ENCODE measurements at places on chromosomes 7 and 10.

DNA sequence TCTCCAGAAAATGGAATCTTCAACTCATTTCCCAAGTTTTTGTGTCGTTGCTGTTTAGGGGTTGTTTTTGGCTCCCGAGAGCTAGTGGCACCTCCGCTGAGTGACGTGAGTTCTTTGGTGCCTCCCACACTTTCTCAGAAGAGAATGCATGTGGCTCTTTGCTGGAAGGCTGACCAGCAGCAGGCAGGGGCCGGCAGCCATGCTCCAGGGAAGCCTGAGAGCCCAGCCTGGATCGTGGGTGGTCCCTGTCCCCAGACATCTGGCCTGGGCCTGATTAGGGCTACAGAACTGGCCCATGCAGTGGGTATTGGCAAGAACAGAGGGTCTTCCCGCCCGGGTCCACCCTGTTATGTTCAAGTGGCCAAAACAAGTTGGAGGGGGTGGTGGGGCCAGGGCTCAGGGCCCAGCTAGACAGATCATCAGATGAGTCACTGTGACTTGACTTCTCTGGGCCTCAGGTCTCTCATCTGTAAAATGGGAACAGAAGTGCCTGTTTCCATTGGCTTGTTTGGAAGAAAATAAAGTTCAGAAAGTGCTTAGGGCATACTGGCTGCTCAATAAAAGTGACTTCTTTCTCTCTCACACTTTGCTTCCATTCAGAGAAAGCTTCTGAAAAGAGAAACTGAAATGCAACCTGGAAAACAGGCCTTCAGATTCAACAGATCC is 83.1 kb downstream of the STRA8 start:
- DNase-seq: no peak

DNA sequence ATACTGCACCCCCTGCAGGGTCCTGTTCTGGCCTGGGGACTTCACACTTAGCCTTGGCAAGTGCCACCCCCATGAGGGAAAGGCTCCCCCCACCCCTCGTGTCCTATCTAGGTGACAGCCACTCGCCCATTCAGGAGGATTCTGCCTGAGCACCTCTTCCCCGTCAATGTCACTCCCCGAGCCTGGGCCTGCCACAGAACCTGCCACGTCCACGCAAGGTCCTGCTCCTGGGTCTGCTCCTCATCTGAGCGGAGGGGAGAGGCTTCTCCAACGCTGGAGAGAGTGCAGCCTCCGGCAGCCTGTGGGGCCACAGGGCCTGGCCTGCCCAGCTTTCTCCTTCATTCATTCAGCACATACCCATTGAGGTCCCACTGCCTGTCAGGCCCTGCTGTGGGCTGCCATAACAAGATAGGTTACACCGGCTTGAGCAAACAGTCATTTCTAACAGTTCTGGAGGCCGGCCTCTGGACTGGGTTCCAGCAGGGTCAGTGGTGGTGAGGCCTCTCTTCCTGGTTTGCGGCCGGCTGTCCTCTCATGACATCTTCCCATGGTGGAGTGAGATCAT is 92.0 kb upstream of the RET start:
- DNase-seq: no peak

GRCh38 chr7:105623378-105623777 is 42.1 kb upstream of the EFCAB10 start:
- no peak for DNase-seq

GRCh38 chr7:96530786-96531185 is 178.9 kb downstream of the SEM1 start:
- no peak for DNase-seq

DNA sequence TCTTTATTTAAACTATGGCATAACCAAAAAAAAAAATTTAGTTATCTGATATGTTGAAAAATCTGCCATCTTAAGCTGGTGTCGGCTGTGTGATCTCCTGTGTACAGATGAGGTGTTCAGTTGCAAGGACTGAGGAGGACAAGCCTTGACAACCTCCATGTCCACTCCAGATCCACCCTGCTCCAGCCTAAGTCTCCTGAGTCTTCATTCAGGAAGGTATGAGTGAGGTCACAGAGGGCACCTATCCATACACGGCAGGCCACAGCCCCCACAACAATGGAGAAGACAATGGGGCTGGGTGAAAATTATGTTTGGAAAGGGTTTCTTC is 16.1 kb downstream of the TARP start:
- DNase-seq: no peak

DNA sequence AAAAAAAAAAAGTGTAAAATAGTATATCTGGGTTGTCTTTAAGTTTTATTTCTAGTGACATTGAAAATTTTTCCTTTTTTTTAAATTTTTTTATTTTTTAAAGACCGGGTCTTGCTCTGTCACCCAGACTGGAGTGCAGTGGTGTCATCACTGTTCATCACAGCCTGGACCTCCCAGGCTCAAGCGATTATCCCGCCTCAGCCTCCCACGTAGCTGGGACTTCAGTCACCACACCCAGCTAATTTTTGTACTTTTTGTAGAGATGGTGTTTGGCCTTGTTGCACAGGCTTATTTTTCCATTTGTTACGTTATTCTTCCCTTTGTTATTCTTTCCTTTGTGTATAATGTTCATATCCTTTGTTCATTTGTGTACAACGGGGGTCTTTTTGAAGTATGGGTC is 30.1 kb downstream of the TSPAN14 start:
- DNase-seq: no peak

- DNase-seq: no peak
These were observed 161.4 kb downstream of the CCDC3 start for GRCh38 chr10:12839941-12840611.

Data from MG63 (cell line).